ENCODE measurements at places on chromosomes 12 and 14.
A peak's percentile ranks its signal among the peaks of the same experiment; 100 is the strongest.

- DNase-seq: no peak
Measured at GRCh38 chr14:50882932-50883826, 11.3 kb downstream of the ABHD12B start.

- no peak for DNase-seq
Measured at GRCh38 chr12:102438047-102438826, 42.1 kb downstream of the IGF1 start.

GRCh38 chr12:6215932-6216494 is 15.8 kb downstream of the CD9 start:
- no peak for DNase-seq

GRCh38 chr12:81617915-81618314 is 141.2 kb downstream of the PPFIA2 start:
- DNase-seq: no peak

DNA sequence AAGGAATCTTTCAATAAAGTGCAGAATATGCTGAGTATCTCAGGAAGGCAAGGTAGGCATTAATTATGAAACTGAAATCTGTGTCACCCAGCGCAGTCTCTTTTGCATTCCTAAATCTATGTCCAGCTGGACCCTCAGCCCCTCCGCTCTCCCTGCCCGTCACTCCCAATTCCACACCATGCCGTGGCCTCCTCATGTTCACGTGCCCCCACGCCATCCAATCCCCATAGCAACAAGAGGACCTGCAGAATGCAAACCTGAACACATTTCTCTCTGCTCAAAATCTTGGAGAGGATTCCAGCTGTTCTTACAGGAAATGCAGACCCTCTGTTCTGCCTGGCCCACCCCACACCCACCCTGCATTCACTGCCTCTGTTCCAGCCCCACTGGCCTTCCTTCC is 35.3 kb downstream of the KDM2B start:
- DNase-seq: no peak

GRCh38 chr14:100370003-100370402 is 46.9 kb downstream of the SLC25A47 start:
- no peak for DNase-seq

GRCh38 chr14:24231263-24232120 is 675 bp downstream of the NEDD8 start:
- DNase-seq: no peak

GRCh38 chr12:113970211-113970610 is 4.1 kb upstream of the RBM19 start:
- DNase-seq: no peak

DNA sequence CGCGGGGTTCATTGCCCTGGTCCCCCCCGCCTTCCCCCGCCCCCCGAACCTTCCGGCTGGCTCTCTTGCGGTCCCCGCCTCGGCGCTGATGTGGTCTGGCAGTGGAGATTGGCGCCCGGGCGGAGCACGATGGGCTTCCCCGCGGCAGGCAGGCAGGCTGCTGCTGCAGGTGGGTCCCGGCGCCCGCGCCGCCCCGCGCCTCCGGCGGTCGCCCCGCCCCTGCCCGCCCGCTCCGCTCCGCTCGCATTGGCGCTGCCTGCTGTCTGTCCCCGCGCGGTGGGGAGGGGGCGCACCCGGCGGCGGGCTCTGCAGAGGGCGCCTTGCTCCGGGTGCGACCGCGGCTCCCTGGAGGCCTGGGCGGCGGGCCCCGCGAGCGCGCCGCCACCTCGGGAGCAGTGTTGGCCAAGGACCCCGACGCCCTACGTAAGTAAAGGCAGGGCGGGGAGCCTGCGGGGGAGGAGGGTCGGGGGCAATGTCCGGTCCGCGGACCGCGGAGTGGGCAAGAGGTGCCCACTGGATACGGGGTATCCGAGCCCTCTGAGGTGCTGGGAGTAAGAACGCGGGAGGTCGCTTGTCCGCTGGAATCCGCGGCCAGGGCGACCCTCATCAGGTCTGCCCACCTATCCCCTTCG is at the start of gene AKAP5:
Gene AKAP5 (plus strand): TSS at position 309 of the 632 bp plus-strand sequence. CDS start 2,896 bp downstream, outside the sequence.
- peak; percentile 38 for DNase-seq

DNA sequence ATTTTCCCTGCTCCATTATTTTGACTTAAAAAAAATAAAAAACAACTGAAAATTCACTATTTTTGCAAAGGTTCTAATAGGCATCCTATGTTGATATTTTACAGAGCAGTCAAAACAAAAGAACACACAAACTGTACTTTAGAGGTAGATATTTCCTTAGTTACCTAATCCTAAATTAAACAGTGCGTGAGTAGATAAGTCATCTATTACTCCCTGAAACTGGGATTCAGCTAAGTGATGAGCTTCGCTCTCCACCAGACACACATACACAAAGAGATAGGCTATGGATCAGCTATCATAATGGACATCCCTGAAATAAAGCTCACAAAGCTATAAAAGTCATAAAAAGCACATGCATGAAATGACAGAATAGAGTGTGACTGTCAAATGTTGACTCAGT is 398.7 kb downstream of the SOX5 start:
- no peak for DNase-seq

DNA sequence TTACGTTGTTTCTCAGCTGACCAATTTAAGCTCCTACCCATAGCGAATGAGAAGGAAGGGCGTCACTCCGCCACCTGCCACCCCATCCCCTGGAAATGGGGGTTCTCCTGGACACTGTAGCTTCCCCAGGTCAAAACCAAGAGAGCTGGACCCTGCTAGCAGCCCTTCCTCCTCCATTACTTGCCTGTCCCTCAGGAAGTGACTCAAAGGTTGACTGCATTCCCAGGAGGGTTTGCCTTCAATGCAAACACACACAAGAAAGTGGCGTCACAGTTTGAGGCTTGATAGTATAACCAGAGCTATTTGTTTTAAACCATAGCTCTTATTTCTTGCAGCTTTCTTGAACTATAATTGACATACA is 79.1 kb downstream of the KCNK13 start:
- DNase-seq: no peak

DNA sequence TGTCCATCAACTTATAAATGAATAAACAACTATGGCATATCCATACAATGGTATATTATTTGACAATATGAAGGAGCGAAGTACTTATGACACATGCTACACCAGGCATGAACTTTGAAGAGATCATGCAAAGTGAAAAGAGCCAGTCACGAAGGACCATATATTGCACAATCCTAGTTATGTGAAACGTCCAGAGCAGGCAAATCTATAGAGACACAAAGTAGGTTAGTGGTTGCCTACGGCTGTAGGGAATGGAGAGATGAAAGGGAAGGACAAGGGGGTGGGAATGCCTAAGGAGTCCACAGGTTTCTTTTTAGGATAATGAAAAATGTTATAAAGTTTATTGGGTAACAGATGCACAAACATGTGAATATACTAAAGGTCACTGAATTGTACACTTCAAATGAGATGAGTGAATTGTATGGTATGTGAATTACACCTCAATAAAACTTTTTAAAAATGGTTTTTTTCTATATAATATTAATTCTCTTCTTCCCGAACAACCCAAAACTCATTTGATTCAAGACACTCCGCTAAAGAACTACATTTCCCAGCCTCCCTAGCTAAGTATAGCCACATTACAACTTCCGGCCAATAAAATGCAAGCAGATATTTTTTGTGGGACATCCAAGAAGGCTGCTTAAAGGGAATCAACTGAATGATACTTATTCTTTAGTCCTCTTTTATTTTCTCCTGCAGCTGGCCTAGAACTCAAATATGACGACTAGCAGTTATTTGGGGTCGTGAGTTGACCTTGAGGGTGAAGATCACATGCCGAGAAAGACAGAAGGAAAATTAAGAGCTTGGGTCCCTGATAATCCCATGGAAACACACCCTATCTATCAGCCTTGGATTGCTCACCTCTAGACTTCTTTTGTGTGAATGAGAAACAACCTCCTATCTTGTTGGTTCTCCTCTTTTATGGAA is 187.2 kb downstream of the TTC8 start:
- no peak for DNase-seq

GRCh38 chr14:23345987-23346692 is 6.5 kb downstream of the SLC22A17 start:
- DNase-seq: no peak

GRCh38 chr12:98591209-98591608 is 2.3 kb upstream of the SLC25A3 start:
- DNase-seq: no peak

DNA sequence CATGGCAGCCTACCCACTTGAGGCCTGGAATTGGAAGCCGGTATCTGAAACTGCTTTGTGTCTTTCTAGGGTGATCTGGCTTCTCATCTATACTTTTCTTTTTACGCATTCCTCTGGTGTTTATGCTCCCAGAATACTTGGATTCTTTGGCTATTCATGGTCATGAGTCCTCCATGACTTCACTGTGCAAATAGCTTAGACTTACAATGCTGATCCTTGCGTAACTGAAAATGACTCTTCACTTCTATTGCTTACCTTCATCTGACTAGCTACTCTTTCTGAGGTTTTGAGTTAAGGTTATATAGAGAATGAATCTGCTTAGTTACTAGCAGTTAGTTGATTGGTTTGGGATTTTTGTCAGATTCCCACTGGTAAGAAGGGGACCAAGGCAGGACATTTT is 121.7 kb upstream of the NOVA1 start:
- DNase-seq: no peak

DNA sequence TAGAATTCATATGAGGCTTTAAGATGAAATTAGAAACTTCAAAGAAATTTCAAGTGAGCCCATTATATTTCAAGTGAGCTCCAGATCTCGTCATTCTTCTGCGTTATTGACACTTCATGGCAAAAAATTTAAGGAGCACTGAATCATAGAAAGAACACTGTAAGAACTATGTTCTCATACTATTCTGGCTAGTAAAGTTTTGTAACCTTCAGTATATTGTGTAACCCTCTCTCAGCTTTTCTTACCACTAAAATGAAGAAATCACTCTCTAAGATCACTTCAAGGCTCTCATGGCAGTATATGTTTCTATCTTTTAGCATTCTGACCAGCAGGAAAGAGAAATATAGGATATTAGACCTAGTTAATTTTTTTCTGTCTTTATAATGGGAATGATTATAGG is 6.3 kb downstream of the GPHN start:
- no peak for DNase-seq

DNA sequence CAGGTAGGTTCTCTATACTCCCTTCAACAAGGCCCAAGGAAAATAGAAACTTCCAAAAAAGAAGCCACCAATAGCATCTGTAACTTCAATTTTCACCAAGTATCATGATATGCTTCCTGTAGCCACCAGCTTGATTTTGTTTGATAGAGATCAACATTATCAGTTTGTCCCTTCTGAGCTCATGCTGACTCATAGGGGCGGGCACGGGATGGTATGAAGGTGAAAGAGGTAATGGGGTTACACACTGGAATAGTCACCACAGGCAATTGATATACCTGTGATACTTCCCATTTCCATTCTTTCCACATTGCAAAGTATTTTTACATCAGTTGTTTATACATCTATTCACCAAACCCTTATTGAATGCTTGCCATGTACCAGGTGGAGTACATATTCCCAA is 134.1 kb downstream of the KCNA5 start:
- DNase-seq: no peak

All from stimulated activated CD8-positive, alpha-beta memory T cell treated with anti-CD3 and anti-CD28 coated beads, Interleukin-15, amount 100 ng/mL, for 48 hours (primary cell).